ENCODE measurements at places on chromosomes 5 and 9.

- DNase-seq: no peak
Observed at GRCh38 chr5:79157305-79157704, 45.7 kb downstream of the BHMT start.

GRCh38 chr9:135032868-135033460 lies 54.5 kb upstream of the OLFM1 start:
- DNase-seq: no peak

DNA sequence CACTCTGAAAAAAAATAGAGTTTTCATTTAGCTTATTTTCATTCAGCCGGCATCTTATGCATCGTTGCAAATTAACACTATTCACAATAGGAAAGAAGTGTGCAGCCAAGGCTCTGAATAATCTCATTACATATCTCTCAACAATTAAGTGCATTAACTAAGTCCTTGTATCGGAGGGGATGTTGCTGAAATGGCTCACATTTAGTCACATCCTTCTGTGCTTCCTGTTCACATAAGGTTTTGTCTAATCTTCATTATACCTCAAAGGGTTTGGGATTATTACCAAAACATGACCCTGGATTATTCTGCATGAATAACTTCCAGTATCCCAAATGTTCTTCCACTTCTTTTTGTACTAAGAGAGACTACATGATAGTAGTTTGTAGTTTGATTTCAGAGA lies 278.0 kb upstream of the GRIA1 start:
- DNase-seq: no peak

DNA sequence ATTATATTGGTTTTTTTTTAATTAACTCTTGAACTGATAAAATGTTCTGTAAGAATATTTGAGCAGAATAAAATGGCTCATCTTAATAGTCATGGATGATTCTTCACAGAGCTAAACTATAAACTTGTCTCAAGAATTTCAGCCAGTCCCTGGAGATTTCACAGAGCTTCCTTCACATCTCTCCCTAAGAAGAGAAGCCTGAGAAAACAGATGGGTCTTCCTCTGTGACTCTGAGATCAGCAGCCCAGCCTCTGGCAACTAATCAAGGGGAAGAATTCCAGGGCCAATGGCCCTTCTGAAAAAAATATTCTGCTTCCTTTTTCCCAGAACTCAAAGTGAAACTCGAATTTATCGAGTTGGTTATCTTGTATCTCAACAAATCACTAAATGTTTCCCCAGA lies 122.2 kb upstream of the ITGA1 start:
- DNase-seq: no peak

DNA sequence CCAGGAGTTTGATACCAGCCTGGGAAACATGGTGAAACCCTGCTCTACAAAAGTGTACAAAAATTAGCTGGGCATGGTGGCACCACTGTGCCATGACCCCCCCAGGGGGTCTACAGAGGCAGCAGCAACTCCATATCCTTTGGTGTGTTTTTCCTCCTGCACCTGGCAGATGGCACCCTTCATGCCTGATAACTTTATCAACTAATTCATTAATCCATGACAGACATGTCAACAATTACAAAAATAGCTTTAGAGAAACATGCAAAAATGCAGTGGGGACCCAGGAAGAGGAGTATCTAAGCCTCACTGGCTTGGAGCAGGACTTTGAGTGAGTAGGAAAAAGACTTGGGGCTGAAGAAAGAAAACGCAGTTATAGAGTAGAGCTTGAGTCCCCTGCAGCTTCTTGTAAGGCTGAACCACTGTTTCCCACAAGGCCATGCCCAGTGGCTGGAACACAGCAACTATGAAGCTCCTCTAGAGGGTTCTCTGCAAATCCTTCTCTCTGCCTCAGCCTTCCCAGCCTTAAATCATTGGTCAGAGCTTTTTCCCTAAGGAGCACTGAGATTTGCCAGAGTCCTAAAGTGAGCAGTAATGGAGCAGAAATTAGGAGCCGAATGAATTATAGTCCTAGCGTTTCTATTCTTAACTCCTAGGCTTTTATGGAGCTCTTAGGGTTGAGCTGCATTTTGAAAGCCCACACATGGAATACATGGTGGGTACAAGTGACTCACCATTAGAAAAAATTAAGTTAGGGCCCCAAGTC lies 25.5 kb upstream of the B4GALT1 start:
- no peak for DNase-seq

DNA sequence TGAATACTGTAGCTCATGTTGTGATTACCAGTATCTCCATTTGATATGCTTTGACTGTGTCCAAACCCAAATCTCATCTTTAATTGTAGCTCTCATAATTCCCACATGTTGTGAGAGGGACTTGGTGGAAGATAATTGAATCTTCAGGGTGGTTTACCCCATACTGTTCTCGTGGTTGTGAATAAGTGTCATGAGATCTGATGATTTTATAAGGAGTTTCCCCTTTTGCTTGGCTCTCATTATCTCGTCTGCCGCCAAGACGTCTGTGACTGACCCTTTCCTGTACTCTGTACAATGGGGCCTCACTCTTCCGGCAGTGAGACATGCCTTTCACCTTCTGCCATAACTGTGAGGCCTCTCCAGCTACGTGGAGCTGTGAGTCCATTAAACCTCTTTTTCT lies 59.3 kb downstream of the TRIO start:
- DNase-seq: no peak

DNA sequence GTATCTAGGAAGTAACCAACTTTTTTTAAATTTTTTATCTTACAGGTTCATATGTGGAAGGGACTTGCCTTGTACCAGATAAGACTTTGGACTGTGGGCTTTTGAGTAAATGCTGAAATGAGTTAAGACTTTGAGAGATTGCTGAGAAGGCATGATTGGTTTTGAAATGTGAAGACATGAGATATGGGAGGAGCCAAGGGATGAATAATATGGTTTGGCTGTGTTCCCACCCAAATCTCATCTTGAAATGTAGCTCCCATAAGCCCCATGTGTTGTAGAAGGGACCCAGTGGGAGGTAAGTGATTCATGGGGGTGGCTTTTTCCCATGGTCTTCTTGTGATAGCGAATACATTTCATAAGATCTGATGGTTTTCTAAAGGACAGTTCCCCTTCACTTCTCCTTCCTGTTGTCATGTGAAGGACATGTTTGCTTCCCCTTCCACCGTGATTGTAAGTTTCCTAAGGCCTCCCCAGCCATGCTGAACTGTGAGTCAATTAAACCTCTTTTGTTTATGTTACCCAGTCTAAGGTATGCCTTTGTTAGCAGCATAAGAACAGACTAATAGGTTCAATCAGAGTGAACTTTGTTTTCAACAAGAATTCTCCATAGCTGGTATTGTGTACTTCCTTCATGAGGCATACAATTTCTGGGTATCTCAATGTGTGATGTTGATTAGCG lies 535.6 kb upstream of the MEF2C start:
- no peak for DNase-seq

GRCh38 chr9:132584601-132585560 lies 2.5 kb downstream of the BARHL1 start:
- no peak for DNase-seq

GRCh38 chr9:121357011-121357410 lies 13.0 kb downstream of the STOM start:
- no peak for DNase-seq

- DNase-seq: no peak
Observed at GRCh38 chr9:32350682-32351081, 33.8 kb upstream of the ACO1 start.

DNA sequence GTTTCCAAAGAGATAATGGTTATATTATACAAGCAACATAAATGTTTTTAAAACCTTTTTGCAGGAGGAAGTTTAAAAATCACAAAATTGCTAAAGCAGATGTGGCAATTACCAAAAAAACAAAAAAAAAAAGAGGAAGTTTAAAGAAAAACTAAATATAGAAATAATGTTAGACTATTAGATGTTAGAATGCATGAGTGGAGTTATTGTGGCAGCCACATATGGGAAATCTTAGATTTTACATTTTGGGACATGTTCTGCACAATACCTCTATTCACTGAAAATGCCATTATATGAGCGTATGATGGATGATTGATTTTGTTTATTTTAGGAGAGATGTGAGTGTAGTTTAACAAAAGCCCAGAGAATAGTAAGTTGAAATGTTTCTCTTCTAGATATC lies 31.2 kb upstream of the DTWD2 start:
- no peak for DNase-seq

DNA sequence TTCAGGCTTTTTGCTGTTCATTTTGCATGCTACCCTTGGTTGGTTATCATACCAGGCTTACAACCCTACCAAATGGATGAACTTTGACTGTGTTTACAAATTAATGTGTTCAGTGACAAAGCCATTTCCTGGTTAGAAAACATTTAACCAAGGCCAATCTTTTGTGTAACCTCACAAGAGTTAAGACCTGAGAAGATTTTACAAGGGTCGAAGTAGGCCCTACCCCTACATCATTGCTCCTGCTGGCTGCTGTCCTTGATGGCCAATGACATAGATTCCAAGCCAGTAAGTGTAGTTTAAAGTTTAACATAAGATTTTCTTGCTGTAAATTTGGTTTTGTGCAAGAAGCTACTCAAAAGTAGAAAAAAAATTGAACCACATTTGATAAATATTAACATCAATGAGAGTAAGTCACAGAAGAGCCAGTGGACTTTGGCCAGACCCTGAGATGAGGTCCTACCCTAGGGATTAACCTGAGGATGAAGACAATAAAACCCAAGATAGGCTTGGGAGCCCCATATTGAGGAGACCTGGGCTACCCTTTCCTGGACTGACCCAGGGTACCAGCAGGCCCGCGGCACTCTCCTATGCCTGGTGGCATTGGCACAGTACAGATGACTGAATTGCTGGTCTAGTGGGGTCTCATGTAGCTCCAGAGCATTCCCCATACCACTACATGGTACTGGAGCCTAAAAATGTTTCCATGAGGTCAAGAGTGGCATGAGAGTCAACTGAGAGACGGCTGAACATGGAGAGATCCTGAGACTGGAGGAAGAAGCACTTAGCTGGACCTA lies 8.3 kb downstream of the C1QTNF3 start:
- DNase-seq: no peak

DNA sequence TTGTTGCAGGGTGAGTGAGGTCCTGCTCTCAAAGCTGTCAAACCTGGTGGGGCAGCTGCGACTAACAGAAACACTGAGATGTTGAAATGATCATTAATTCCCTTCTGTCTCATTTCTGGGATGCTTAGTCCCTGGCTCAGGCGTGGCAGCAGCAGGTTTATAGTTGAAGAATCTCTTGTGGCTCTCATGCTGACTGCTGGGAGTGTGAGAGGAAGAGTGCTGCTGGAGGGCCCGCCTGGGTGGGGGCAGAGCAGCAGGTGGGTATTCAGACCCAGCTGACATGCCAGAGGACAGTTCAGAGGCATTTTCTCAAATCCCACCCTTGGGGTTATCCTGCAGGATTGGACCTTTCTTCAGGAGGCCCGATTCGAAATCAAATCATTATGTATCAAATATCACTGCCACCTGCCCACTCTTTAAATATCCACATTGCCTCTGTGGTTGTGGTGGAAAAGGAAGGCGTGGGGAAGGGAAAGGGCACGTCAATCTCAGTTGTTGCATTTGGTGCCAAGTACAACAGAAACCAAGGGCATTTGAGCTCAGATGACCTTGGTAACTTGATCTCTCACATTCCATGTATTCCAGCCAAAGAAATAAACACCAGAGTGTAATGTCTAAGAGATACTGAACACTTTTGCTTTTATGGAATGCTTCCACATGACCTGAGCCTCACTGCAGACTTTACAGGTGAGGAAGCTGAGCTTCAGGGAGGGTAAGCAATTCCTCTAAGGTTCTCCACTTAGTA lies 224.3 kb downstream of the AOPEP start:
- DNase-seq: no peak

DNA sequence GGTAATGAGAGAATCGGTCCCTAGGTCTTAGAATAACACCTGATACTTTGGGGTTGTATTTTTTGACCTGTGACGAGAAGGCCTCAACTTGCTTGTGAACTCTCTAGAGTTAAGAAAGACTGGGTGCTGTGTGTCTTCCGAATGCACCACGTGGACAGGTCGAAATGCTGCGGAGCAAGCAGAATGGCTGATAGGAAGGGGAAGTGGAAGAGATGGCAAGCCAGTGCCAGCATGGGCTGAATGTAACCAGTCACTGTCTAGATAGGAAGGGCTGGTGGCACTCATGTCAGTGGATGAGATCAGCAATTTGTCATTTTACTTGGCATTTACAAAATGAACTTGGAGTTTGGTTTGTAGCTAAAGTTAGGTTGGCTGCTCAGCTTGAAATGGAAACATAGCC lies 5.6 kb downstream of the OTULINL start:
- DNase-seq: no peak

GRCh38 chr5:88551724-88552345 lies 283.2 kb upstream of the TMEM161B start:
- DNase-seq: no peak

GRCh38 chr9:27192291-27192960 lies 83.4 kb downstream of the TEK start:
- DNase-seq: no peak

DNA sequence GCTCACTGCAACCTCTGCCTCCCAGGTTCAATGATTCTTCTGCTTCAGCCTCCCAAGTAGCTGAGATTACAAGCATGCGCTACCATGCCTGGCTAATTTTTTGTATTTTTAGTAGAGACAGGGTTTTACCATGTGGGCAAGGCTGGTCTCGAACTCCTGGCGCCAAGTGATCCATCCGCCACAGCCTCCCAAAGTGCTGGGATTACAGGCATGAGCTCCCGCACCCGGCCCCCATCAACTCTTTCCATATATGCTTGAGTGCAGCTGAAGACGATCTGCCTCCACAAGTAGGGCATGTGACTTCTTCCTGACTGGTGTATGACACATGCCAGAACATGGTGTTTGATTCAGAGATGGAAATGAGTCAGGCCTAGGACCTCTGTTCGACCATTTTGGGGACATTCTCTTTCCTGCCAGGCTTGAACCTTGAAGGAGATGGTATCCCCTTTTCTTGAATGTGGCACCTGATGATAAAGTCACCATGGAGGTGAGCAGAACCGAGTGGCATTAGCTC lies 7.5 kb upstream of the CNOT6 start:
- no peak for DNase-seq

DNA sequence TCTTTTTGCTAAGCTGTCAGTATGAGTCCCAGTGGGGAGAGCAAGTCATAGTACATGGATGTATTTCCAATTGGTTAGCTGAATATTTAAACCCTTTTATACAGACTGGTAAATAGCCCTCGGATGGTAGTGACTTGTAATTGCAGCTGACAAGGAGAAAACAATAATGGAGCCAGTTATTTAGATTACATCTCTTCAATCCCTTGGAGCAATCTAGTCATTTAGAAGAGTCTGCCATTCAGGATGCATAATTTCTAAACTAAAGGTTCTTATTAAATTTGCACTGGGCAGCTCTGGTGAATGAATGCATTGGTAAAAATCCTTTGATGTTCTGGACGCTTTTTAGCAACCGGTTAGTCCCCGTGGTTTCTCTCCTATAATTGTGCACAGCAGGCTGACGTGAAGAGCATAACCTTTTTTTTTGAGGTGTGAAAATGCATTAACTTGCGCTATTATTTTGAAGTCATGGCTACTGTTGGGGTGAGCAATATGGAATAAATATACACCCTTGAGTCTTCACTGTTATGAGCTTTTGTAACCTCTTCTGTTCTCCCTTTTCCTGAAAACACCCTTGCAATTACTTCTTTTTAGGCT lies 158.6 kb upstream of the CD180 start:
- DNase-seq: no peak
